Smooth muscle cell of the pulmonary artery (primary cell): ENCODE measurements at places on chromosomes 5 and 9. TPM values are rescaled to one million over a fixed set of nuclear protein-coding genes. Genes with fewer than 3 reads are reported as not detected.

C5orf24 gene
- total RNA-seq = 49.2 and 71.4 TPM in 2 replicates

IRGM gene
- 0.13 TPM in 1 of 2 replicates, not detected in the other for total RNA-seq

CBY3 gene
- 0.20 TPM in 1 of 2 replicates, not detected in the other for total RNA-seq

SLC36A2 gene
- total RNA-seq = not detected in 2 replicates

ABO gene
- not detected in 2 replicates for total RNA-seq

IL9 gene
- not detected in 2 replicates for total RNA-seq

PCDHA1 gene
- total RNA-seq = 0.20 TPM in 1 of 2 replicates, not detected in the other

AGXT2 gene
- not detected in 2 replicates for total RNA-seq

ADRB2 gene
- 0.59 and 1.2 TPM in 2 replicates for total RNA-seq

SLC6A3 gene
- total RNA-seq = not detected in 2 replicates

TAF11L10 gene
- total RNA-seq = not detected in 2 replicates

PCSK1 gene
- 0.30 and 17.2 TPM in 2 replicates for total RNA-seq

DOK3 gene
- total RNA-seq = 5.3 and 6.7 TPM in 2 replicates

LMX1B gene
- under 0.01 TPM in 1 of 2 replicates, not detected in the other for total RNA-seq

CKMT2 gene
- 15.1 and 18.6 TPM in 2 replicates for total RNA-seq

RASGEF1C gene
- total RNA-seq = not detected in 2 replicates

PSD2 gene
- 0.17 and 0.26 TPM in 2 replicates for total RNA-seq
